ENCODE measurements at places on chromosomes 3 and 15. TPM values are rescaled to one million over a fixed set of nuclear protein-coding genes. Genes with fewer than 3 reads are reported as not detected.

Gene ALDH1A2
- total RNA-seq = 2.7 TPM

Gene P2RY1
- total RNA-seq = 8.8 TPM

Gene C15orf62
- not detected for total RNA-seq

Gene SEMA6D
- 21.0 TPM for total RNA-seq

Gene C2CD4A
- total RNA-seq = not detected

Gene FBXW12
- not detected for total RNA-seq

Gene HRH1
- 9.7 TPM for total RNA-seq
